ENCODE measurements at places on chromosomes 5 and 9.

DNA sequence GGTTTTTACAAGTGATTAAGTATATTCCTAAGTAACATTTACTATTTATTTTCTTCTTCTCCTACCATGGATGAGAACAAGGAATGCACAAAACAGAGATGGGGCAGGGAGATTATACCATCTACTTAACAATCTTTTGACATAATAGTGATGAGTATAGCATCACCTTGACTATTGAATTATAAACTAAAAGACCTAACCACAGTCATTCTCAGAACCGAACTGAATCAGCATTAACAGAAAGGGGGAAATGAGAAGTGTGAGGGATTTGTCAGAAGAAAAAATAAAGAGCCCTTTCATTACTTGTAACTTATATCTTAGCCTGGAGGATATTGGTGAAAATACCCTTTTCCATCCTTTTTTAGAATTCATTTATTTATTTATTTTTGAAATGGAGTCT is 21.9 kb downstream of the OR2Y1 start:
- DNase-seq, result no peak

GRCh38 chr5:170486371-170486770 is 17.4 kb upstream of the KCNIP1 start:
- DNase-seq, result no peak

GRCh38 chr5:124697501-124697900 is 48.9 kb downstream of the ZNF608 start:
- no peak for DNase-seq

DNA sequence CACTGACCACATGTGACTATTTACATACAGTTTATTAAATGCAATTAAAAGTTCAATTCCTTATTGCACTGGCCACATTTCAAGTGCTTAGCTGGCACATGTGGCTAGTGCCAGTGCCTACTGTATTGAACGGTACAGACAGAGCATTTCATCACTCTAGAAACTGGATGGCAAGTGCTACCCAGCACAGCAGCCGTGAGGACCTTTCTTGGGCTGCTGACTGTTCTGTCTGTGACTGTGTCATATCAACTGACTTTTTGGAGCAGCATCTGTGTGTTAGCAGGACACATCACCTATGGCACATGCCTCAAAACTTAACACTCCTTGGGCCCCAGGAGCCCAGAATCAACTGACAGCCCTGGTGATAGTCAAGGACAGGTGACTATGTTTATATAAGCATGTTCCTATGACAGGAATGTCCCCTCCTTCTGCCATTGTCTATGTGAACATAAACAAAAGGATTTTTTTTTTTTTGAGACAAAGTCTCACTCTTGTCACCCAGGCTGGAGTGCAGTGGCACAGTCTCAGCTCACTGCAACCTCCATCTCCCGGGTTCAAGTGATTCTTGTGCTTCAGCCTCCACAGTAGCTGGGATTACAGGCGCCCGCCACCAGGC is 8.9 kb downstream of the IRF1 start:
- DNase-seq, result no peak

- DNase-seq, result peak; percentile 4
These were observed at the start of gene RHOBTB3 for GRCh38 chr5:95730730-95731570. Gene RHOBTB3, plus strand, starts transcription at chr5:95731336. Its CDS starts 347 bp downstream, at chr5:95731683.

DNA sequence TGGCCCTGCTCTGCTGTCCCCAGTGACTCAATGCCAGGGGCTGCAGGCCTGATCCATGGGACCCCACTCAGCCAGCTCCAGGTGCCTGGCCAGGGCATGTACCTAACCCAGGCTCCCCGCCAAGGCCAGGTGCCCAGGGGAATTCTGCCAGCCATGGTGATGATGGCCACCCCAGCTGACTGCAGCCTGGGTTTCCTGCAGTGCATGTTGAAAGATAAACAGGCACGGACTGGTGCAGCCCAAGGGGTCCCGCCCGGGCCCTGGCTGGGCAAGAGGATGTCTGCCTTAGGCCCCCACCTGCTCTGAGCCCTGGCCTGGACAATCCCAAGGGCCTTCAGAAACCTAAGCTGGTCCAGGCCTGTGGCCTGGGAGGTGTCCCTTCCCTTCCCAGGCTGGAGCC is 1.2 kb downstream of the ABCA2 start:
- no peak for DNase-seq

- DNase-seq, result no peak
These were observed 158.1 kb upstream of the VCAN start for GRCh38 chr5:83313436-83313835.

DNA sequence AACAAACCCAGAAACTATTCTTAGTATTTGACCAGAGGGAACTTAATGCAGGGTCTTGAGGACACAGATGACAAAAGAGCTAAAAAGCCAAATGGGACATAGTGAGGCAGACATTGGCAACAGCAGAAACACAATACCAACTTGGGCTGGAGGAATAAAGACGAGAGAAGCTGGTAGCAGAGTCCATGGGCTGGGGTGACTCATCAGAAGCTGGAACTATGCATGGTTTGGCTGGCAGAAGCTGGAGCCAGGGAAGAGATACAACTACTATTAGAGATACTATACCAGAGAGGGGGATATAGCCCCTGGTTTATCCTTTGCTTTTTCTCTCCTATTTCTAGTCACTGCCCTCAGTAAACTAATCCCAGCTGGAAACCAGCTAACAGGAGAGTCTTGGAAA is 29.2 kb upstream of the DPYSL3 start:
- no peak for DNase-seq

DNA sequence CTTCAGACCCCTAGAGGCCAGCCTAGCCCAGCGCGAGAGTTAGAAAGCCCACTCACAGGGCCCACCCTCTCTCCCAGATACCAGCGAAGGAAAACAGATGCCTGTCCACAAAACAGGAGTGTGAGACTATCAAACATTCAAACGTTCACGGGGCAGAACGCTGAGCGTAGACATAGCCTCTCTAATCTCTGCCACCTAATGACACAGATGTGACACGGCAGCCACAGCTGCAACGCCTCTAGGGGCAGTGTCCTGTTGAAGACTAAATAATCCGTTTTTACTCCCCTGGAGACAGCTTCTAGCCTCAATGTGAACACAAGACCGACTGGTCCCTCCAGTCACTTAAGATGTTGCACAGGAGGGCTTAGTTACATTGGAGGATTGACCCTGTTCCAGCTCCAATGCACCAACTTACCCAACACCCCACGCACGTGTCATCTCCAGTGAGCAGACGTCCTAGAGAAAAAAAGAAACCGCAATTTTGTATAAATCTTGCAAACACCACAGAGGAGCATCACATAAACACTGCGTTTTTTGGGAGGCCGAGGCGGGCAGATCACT is 14.3 kb downstream of the DIPK1B start:
- no peak for DNase-seq

DNA sequence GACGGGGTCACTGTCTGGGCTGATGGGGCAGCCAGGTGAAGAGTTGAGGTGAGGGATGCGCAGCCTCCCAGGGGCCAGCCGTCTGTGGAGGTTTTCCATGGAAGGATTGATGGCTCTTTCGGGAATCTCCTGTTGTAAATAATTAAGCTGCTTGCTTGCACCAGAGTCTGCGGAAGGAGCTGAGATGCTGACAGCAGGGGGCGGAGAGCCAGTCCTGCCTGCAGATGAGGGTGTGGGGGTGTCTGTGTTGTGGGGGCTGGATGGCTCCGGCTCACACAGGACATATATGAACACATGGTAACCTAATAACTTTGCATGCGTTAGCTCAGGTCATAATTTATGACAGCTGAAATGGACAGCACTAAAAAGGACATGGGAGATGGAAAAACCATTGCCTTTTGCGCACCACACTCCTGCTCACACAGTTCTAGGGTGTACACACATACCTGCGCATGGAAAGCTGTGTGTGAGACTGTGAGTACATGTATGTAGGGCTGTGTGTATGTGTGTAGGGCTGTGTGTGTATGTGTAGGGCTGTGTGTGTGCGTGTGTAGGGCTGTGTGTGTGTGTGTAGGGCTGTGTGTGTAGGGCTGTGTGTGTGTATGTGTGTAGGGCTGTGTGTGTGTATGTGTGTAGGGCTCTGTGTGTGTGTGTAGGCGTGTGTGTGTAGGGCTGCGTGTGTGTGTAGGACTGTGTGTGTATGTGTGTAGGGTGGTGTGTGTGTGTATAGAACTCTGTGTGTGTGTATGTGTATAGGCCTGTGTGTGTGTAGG is 36.8 kb upstream of the SEMA4D start:
- no peak for DNase-seq

DNA sequence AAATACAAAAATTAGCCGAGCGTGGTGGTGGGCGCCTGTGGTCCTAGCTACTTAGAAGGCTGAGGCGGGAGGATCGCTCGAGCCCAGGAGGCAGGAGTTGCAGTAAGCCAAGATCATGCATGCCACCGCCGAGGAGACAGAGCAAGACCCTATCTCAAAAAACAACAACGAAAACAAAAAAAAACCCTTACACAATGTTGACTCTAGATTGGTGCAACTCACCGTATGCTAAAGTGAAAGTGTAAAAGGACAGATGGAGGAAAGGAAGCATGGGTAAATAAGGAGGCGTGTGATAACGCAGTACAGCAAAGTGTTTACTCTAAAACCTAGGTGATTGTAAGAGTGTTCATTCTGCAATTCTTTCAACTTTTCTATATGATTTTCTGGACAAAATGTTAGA is 15.9 kb upstream of the RUFY1 start:
- no peak for DNase-seq

DNA sequence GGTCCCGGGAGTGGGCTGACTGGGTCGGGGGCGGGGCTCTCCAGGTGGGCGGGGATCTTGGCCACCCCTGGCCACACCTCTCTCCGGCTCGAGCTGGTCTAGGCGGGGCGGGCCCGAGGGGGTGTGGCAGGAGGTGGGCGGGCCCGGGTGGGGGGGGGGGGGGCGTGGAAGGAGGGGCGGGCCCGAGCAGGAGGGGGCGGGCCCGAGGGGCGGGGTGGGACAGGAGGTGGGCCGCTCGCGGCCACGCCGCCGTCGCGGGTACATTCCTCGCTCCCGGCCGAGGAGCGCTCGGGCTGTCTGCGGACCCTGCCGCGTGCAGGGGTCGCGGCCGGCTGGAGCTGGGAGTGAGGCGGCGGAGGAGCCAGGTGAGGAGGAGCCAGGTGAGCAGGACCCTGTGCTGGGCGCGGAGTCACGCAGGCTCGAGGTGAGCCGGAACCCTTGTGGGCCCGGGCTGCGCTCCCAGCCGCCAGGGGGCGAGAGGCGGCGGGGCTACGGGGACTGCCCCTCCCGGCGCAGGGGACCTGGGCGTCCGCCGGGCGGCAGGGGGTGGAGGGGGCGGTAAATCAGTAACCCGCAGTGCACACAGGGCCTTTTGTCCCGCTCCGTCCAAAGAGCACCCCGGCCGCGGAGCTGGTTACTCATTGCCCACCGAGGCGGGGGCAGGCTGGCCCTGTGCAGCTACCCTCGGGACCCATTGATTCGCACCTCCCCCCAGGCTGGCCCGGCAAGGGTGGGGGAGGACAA is at the start of gene FGFR4:
FGFR4 (plus strand) TSS at position 262 of the 744 bp plus-strand sequence. CDS start 2,688 bp downstream, outside the sequence.
- DNase-seq, result peak; percentile 30

DNA sequence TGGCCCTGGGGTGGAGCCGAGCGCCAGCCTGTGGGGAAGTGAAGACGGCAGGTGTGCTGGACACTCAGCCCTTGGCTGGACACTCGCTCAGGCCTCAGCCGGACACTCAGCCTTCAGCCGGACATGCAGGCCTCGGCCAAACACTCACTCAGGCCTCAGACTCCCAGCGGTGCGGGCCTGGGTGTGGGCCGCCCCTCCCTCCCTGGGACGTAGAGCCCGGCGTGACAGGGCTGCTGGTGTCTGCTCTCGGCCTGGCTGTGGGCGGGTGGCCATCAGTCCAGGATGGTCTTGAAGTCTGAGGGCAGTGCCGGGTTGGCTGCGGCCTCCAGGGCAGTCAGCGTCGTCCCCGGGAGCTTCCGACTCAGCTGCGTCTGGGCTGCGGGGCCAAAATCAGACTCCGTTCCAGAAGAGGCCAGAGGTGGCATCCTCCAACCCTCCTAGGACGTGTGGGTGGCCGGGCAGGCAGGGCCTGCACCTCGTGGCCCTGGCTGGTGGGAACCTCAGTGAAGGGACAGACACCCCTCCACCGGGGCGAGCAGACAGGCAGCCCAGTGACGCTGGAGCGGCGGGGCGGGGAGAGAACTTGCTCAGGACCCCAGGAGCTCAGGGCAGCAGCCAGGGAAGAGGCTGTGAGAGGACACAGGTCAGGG is 28.4 kb downstream of the SLC6A18 start:
- no peak for DNase-seq

DNA sequence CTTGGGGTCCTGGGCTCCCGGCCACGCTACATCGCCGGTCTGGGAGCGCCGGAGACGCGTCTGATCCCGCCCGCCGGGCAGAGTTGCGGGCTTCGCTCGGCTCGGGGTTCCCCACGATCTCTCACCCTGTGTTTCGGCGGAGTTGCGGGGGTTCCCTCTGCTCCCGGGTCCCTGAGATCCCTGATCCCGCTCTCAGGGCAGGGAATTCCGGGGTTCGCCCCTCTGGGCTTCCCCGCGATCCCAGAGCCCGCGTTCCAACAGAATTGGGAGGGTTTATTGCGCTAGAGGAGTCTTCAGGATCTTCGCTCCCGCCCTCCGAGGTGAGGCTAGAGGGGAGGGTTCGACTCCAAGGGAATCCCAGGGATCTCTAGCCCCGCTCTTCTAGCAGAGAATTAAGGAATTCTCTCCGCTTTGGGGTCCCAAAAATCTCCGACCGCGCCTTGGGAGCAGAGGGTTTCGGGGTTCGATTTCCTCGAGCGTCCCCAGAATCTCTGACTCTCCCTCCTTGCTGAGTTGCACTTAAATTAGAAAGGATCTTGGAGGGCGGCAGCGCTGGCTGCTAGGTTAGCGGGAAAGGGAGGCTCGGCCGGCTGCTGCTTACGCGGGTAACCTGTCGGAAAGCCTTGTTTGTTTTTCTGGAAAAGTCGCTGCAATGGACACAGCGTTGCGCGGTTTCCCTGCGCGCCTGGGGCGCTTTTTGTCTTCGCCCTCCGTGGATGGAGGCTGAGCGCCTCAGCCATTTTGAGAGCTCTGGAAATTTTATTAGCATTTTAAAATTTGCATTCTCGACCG is 1.3 kb downstream of the DMRT1 start:
- no peak for DNase-seq

DNA sequence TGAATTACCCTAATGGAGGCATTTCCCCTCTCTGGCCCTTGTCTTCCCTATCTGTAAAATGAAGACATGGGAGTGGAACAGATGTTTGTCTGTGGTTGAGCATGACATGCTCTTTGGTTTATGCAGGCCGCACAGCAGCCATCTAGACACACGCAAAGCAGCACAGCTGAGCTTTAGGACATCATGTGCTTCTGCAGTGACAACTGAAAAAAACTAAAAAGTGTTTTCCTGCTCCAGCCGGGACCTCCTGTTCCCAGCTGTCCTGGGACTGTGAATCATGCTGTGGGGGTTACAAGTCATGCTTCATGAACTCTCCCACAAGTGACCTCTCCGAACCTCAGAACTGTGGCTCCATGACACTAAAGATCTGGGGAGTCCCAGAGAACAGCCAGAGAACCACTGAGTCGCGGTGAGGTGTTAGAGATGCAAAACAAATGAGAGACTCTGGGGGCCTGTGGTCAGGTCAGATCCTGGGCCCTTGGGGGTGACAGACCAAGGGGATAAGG is 1.7 kb downstream of the SMIM3 start:
- no peak for DNase-seq

GRCh38 chr5:36667824-36668223 is 61.4 kb downstream of the SLC1A3 start:
- no peak for DNase-seq

DNA sequence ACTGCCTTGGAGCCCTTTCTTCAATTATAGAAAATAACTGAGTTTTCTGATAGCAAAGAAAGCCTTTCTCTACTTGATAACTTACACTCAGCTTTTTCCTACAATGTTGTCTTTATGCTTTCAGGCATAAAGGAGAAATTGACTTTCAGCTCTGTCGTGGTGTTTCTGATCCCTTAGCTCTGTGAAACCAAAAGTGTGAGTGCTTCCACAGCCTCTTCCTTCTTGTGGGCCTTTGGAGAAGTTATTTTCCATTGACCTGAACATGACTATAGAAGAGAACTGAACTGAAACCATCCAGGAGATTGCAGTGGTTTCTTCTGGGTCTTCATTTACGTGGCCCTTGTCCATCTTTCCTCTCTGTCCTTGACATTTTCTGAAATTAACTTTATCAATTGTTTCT is 59.5 kb upstream of the EQTN start:
- no peak for DNase-seq
